ENCODE measurements at places on chromosomes 12 and 14.
A peak's percentile ranks its signal among the peaks of the same experiment; 100 is the strongest.

- DNase-seq = no peak
- H3K27me3 ChIP-seq = no peaks in the 10 kb centered on the region
- H3K4me1 ChIP-seq = no peaks in the 10 kb centered on the region
- H3K27ac ChIP-seq = no peak overlapping the region
- no peak overlapping the region for H3K4me3 ChIP-seq
Observed at GRCh38 chr12:12954878-12955625, 3.1 kb upstream of the GPRC5D start.

DNA sequence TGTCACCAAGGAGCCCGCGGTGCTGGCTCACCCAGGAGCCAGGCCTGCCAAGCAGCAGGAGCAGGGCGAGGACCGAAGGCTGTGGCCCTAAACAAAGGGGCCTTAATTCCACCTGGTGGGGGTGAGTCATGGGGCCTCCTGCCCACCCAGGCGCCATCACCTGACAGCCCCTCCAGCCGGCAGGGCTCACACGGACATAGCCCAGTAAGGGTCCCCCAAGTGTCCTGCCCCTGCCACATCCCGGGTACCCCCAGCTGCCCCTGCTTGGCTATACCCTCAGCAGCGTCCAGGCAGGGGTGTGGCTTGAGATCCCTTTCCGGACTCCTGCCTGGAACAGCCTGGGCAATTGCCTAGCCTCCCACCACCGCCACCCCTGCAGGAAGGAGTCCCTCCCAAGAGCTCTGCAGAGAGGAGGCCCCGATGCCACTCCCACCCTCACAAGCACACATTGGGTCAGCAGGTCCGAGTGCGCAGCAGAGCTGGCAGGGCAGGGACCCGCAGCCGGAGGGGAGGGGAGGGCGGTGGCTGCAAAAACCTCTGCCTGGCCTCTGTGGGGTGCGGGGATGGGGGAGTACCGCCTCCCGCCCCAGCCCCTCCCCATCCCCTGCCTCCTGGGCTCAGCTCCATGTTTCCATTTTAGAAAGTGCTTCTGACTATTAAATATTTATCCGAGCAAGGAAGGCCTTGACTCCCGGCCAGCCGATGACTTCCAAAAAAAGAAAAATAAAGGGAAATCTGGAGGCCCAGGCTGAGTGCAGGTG lies 4.6 kb downstream of the AHNAK2 start:
- no peak overlapping the region for H3K4me3 ChIP-seq
- peaks cover 11% of the 10 kb centered on the region for H3K4me1 ChIP-seq
- H3K27me3 ChIP-seq = peaks cover 13% of the 10 kb centered on the region
- H3K27ac ChIP-seq = no peak overlapping the region
- DNase-seq = no peak

DNA sequence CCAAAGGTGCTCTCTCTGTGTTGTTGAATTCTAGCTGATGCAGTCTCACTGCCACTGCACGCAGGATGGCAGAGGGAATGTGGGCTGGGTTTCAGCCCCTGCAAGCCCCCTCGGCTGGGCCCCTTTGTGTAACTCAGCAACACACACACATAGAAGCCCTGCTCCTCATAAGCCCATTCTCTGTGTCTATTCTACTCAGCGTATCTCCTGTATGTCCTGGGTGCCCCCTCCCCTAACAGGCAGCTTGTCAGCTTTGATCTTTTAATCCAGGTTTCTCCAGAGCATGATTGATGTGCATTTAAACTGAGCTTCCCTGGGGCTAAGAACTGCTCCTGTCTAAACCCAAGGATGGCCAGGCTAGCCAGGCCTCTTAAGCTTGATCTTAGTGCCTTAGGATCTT lies 43.0 kb downstream of the SRRM4 start:
- H3K4me1 ChIP-seq = no peaks in the 10 kb centered on the region
- no peaks in the 10 kb centered on the region for H3K27me3 ChIP-seq
- no peak overlapping the region for H3K27ac ChIP-seq
- H3K36me3 ChIP-seq = no peaks in the 10 kb centered on the region
- DNase-seq = no peak
- no peak overlapping the region for H3K4me3 ChIP-seq

DNA sequence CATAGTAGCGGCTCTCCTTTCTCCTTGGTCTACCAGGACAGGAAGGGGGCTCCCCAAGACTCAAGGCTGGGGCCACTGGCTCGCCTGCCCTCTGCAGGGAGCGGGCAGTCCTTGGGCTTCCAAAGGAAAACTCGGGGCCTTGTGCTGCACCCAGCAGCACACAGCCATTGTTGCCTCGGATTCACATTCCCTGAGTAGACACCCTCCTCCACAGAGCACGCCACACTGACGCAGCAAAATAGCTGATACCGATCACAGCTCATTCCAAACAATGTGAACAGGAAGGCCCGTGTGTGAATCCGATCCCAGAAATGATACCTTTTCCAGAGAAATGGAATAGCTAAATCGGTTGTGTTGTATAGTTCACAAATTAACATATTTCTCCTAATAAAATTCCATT lies 65.1 kb upstream of the DYNC1H1 start:
- H3K27me3 ChIP-seq = no peaks in the 10 kb centered on the region
- no peaks in the 10 kb centered on the region for H3K4me1 ChIP-seq
- peaks cover 76% of the 10 kb centered on the region for H3K36me3 ChIP-seq

GRCh38 chr12:3772380-3772779 lies 19.5 kb upstream of the CRACR2A start:
- no peak for DNase-seq
- H3K27me3 ChIP-seq = no peaks in the 10 kb centered on the region
- H3K36me3 ChIP-seq = no peaks in the 10 kb centered on the region
- H3K4me1 ChIP-seq = peaks cover 12% of the 10 kb centered on the region
- H3K27ac ChIP-seq = no peak overlapping the region

- H3K27ac ChIP-seq = peak overlapping the region; percentile 94
- peaks cover 91% of the 10 kb centered on the region for H3K4me1 ChIP-seq
- peak; percentile 21 for DNase-seq
- H3K4me3 ChIP-seq = peak overlapping the region; percentile 68
Observed at GRCh38 chr14:22551605-22551997, 37.4 kb downstream of the DAD1 start.

- H3K27ac ChIP-seq = no peak overlapping the region
- H3K4me3 ChIP-seq = no peak overlapping the region
- no peaks in the 10 kb centered on the region for H3K4me1 ChIP-seq
- no peak for DNase-seq
- H3K27me3 ChIP-seq = peaks cover 2% of the 10 kb centered on the region
- no peaks in the 10 kb centered on the region for H3K36me3 ChIP-seq
Observed at GRCh38 chr12:79617696-79618095, 73.1 kb downstream of the PAWR start.

DNA sequence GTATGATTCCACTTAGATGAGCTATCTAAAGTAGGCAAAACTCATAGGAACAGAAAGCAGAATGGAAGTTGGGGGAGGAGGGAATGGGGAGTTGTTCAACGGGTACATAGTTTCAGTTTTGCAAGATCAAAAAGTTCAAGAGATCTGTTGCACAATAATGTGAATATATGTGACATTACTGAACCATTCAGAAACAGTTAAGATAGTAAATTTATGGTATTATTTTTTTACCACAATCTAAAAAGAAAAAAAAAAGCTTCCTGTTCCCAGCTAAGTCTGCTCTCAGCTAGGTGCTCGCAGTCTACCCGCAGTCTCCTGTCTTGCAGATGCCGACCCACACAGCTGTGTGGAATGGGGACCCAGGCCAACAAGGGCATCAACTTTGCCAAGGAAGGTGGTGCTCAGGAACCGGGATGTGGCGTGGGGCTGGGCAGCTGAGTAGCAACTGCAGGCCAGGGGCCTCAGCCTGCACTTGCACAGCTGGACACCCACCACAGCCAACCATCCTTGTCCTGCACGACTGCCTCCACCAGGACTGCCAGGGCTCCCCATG lies 15.3 kb upstream of the ANO6 start:
- DNase-seq = peak; percentile 20
- H3K27ac ChIP-seq = peak overlapping the region; percentile 68
- H3K36me3 ChIP-seq = no peaks in the 10 kb centered on the region
- peaks cover 26% of the 10 kb centered on the region for H3K4me1 ChIP-seq
- peak overlapping the region; percentile 31 for H3K4me3 ChIP-seq
